ENCODE measurements at places on chromosomes 4 and X.

DNA sequence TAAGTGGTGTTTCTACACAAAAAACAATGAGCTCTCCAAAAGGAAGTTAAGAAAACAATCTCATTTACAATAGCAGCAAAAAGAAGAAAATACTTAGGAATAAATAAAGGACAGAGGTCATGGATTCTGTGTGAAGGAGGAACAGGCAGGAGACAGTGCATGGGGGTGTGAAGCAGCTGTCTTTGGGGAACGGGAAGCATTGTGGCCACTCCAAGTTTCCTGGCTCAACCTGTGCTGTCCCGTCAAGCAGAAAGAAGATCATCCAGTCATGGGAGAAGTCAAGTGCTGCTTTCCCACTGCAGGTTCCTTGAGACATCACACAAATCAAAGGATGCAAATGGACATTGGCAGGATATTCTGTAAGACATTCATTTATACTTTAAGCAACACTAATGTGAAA is 66.1 kb upstream of the MAML3 start:
- DNase-seq, result no peak

- DNase-seq, result no peak
Observed at GRCh38 chr4:54784161-54784671, 126.5 kb downstream of the KIT start.

DNA sequence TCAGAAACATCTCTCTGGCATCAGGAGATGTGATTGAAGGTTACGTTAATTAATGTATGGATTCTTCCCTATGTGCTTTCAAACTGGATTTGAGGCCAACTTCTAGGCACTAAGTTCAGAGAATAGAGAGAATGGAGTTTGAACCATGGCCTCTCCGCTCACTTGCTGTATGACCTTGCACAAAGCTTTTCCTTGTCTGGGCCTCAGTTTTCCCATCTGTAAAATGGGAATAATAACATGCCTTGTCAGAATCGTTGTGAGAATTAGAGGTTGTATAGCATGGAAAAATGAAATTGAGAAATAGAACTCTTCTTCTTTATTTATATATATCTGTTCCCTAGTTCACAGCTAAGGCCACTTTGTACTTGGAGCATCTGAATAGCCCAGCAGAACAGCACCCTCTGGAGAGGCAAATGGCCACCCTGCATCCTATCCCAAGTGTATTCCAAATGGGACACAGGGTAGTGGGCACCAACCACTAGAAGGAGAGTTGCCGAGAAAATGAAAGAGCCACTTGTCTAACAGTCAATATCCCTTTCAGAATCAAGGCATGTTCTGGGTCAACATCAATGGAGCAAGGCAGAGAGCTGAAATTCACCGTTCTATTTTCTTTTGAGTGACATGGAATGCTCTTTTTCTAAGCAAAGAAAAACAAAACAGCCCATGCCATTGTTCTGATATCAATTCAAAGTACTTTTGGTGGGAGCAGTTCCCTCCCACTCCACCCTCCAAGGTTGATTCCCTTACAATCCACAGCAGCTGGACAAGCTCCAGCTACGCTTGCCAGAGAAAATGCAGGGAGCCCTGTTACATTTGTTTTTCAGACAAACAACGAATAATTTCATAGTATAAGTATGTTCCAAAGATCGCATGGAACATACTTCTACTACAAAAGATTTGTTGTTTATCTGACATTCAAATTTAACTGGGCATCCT is 23.3 kb upstream of the MTM1 start:
- no peak for DNase-seq

DNA sequence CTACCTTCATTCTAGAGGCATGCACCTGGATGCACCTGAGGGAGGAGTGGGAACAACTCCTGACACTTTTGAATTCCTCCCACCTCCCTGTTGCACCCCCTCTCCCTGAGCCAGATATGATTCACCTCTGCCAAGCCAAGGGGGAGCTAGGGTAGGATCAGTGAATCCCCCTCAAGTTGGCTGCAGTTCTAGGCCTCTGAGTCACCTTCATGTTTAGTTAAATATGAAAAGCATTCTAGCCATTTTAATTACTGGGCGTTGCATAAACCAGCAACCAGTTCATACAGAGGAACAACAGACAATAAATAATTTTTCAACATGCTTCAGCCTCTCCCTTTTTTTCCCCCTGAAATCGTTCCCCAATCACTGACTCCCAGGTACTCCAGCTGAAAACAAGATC is 1440.2 kb downstream of the ADGRL3 start:
- no peak for DNase-seq

DNA sequence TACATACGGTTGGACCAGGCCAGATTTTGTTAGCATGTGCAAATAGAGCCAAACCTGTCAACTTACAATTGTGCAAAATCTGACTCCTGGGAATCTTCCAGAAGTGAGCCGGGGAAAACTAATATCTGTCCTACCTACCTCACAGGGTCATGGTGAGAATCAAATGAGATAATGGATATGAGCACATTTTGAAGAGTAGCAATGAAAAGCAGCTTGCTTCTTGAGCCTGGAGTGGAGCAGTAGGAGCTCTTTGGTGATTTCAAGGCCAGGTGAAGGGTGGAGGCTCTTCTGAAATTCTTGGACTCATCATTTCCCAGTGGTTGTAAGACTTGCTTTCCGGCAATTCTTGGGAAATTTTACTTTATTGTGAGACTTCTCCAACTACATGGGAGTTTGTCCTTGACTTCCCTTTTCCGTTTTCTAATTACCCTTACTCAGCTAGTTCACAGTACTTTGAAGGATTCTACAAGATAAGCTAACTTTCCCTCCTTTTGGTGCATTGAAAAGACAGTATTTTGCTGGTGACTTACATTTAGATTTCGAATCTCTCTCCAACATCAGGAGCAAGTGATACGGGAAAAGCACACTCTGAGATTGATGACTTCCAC is 12.2 kb downstream of the PLAC1 start:
- no peak for DNase-seq

All from stimulated activated CD4-positive, alpha-beta T cell treated with anti-CD3 and anti-CD28 coated beads, Interleukin-1b, Interleukin-23, amount 100 ng/mL, for 1 hour (primary cell).